ENCODE measurements at places on chromosomes 1 and 21.
A peak's percentile ranks its signal among the peaks of the same experiment; 100 is the strongest.

GRCh38 chr1:212513586-212513985, 80.9 kb downstream of the NENF start:
- DNase-seq, result no peak

GRCh38 chr1:234920136-234920842, 208.3 kb downstream of the TOMM20 start:
- DNase-seq, result no peak

- no peak for DNase-seq
Measured at GRCh38 chr1:235077571-235078479, 50.8 kb downstream of the TOMM20 start.

- no peak for DNase-seq
Measured at GRCh38 chr1:90411185-90411584, 305.9 kb downstream of the BARHL2 start.

- DNase-seq, result no peak
Measured at GRCh38 chr21:45935628-45936027, 45.9 kb upstream of the COL6A1 start.

- DNase-seq, result no peak
Measured at GRCh38 chr21:31403596-31404333, 59.7 kb upstream of the TIAM1 start.

DNA sequence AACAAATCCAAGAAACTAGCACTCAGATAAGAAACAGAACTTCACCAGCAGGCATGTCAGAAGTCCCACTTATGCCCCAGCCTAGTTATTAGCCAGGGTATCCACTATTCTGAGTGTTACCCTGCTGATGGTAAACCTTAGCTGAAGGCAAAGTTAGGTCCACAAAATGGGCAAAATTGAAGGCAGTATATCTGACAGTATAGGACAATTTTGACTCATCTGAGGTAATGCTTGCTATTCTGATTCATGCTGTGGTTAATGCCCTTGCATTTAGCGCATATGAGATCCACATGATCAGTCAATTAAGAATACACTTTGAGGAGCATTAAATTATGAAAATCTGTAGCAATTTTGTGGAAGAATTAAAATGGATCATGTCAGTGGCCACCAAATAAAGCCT, 15.1 kb downstream of the IFI44 start:
- no peak for DNase-seq

GRCh38 chr1:246265481-246265880, 241.6 kb downstream of the SMYD3 start:
- no peak for DNase-seq

DNA sequence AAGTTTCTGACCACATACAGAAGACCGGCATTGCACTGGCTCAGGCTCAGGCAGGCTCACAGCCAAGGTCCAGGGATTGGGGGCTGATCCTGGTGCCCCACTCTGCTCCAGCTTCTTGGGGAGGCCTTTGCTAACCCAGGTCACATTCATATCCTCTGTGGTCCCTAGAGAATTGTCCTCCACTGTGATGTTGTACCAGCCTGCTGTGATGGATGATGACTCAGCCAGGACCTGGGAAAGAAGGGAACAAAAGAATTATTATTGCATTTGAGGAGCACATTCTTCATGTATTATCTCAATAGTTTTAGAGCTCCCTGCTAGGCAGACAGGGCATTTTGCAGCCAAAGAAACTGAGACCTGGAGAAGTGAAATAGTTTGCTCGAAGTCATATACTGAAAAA, 114.3 kb upstream of the ETV3 start:
- DNase-seq, result no peak

DNA sequence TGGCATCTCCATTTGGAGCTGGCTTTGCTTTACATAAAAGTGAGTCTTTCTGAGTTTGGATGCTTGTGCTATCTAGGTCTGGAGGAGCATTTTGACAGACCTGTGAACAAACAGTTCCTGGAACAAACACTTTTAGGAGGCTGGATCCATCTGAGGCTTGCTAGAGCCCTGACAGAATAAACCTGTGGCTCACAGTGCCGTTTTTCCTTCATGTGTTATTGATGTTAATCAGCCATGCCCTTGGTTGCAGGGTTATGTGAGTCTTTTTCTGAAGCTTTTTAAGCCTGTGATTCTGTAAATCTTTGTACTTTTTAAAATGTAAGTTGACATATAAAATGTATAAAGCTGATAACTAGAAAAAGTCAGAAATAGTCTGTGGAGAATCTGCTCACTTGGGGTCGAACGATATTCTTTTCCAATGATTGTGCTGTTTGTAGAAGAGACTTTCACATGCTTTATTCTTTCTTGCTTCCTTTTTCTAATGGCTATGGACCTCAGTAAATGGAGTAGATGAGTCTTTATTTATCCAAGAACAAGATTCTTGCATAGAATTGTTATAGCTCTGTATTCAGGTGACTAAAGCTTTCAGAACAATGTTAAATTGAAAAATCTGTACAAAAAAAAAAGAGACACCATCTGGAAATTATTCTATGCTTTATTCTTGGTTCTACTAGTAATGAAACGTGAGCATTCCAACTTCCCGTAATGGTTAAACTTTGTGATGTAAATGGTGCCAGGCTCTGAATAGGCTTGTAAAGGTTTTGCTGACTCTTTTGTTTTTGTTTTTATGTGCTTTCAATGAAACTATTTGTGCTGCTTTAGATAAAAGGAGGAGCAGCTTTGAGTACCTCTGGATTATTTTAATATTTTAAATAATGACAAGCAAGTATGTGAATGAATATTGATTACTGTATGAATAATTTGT, 53.7 kb downstream of the CACHD1 start:
- DNase-seq, result peak; percentile 90

- DNase-seq, result no peak
Measured at GRCh38 chr1:230542054-230542453, 100.2 kb upstream of the COG2 start.

- no peak for DNase-seq
Measured at GRCh38 chr1:55244476-55245099, 29.4 kb upstream of the USP24 start.

Data from HAP-1 (cell line).